Activated CD8-positive, alpha-beta T cell treated with anti-CD3 and anti-CD28 coated beads, Interleukin-2, amount 10 ng/mL, durations not matched to agents 7 days and 5 days (primary cell): ENCODE measurements at places on chromosomes 6 and 20.

DNA sequence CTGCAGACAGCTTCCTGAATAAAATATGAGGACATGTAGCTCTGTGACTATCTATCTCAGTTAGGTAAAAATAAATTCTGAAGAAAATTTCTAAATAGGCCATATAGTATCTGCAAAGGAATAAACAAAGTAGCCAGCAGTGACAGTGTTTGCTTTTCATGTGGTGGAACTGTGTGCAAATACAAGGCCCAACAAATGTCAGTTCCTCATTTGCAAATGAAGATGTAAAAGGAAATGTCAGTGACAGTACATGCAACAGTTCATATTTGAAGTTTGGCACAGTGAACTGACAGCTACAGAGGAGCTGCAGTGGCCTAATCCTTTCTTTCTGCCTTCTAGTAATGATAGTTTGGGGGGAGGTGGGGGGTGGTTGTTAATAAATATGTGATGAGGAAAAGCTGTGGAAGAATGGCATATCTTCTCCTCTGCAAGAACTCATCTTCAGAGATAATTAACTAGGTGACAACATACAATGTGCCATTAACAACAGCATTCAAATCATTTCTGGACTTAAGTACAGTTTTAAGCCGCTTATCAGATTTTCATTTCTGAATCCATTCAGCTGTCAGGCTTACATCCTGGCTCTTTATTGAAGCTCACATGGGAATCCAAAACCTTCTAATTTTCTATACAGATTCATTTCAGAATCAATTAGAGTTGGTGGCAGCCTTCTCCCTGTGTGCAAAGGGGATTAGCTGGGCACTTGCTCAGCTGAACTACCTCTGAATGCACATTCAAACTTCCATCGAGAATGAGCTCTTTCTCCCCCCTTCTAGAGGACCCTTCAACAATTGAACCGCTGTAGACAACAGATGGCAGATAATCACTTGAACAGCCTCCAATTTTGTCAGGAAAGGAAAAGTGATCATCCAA, 1059.0 kb upstream of the EPHA7 start:
- no peak for DNase-seq

GRCh38 chr6:2990248-2990931, 9.3 kb upstream of the NQO2 start:
- DNase-seq, result peak; percentile 33

DNA sequence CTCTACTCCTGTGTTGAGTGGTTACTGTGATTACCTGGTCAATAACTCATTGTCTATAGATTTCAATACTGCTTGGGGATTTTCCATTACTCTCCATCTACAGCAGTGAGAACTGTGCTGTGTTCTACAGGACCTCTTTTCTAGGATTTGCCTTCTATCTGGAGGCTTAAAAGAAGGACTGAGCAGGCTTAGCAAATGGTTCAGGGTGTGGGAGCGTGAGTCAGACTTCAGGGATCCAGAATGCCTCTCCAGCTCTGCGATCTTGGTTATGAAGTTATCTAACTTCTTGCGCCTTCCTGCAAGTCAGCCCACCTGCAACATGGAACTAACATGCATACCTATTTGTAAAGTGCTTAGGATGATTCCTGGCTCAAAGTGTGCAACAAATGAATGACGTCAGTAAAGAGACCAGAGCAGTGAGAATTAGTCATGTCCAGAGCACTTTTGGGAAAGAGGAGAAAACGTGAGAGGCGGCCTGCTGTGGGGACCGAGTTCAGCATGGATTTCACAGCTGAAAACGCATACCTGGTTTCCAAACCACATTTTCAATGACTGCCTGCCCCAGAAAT, 610.1 kb upstream of the CDH4 start:
- no peak for DNase-seq

- no peak for DNase-seq
Measured at GRCh38 chr20:62354811-62355341, 12.2 kb downstream of the LAMA5 start.

- DNase-seq, result no peak
Measured at GRCh38 chr6:79608334-79609224, 22.6 kb upstream of the SH3BGRL2 start.

DNA sequence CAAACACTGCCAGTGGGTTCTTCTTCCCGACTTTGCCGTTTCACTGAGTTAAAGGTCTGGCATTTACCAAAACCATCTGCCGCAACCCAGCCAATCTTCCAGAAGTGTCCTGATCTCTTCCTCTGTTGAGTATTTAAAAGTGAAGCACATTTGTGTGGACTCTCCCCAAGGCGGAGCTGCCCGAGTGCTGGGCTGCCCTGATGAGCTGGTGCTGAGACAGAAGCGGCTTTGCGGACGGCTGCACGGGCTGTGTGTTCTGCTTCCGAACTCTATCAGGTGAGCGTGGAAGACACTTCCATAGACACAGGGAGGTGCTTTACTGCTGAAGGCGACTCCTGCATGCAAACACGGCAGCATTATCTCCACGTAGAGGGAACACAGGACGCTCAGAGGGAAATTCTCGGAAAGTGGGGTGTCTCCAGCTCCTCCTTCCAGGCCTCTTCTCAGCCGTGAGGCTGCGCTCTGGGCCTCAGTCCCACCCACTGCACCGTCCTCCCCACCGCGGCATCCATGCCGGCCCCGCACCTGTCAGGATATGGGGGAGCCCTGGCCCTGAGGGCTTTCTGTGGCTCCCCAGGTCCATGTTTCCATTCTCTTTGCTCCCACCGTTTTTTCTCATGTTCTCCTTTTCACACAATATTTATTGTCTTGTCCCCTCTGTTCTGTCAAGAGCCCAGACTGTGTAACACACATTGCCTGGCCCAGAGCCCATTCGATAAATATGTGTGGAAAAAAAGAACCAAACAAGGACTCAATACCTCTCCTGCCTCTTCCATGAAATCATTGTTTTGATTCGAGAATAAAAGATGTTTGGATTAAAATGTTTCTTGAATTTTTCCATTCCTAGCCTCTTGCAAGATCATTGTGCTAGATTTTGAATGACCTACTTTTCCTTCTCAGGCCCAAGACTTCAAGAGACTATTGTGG, 205.1 kb downstream of the DLL1 start:
- no peak for DNase-seq
